ENCODE measurements at places on chromosomes 16 and 17.

- no peak for DNase-seq
These were observed 12.1 kb downstream of the UBE2O start for GRCh38 chr17:76440751-76441362.

DNA sequence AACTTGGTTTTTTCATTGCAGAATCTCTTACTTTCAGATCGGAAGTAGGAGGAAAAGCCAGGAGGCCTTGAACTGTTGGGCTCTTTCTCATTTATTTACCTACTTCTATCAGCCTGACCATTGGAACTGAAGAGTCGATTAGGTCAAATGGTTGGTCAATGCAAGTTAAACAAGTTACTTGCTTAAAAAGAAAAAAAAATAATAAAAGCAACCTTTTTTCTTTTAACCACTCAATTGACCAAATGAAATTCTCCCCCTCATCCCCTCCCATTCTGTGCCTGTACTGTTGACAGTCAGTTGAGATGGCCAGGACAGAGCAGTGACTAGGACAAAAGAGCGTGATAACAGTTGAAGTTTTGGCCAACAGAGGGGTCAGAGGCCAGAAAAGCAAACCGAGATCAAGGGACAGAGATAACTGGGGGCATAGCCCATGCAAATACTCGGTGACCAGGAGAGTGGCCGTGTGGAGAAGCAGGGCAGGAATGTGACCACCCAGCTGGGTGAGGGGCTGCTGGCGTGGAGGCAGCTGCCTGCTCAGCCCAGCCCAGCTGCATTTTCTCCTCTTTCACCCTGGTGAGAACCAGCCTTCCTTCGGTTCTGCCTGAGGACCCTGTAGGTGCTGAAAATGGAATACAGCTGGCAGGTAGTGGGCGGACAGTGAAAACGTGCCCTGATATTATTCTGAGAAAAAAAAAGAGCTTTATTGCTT lies 72.2 kb downstream of the HS3ST3B1 start:
- DNase-seq = no peak

- DNase-seq = no peak
These were observed 170.7 kb downstream of the NTN1 start for GRCh38 chr17:9192010-9192409.

GRCh38 chr17:59372138-59372751 lies 40.8 kb downstream of the YPEL2 start:
- no peak for DNase-seq

DNA sequence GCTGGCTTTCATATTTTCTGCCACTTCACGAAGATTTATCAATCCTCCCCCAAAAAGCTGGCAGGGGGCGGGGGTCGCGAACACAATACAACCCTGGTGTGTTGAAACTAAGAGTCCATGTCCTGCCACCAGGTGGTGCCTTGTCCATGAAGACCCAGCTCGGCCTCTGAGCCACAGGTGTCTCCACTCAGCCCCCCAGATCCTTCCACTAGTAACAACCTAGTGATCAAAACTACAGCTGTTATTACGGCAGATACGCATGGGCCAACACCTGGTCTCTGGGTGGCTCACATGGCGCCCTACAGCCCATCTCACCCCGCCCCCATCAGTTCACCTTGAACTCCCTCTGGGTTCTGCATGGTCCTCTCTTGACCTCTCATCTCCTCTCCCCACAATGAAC lies 27.7 kb downstream of the USP7 start:
- DNase-seq = no peak

- no peak for DNase-seq
These were observed 24.9 kb downstream of the TERB1 start for GRCh38 chr16:66776457-66776856.

GRCh38 chr17:28760601-28761562 lies 17.1 kb downstream of the TRAF4 start:
- no peak for DNase-seq

DNA sequence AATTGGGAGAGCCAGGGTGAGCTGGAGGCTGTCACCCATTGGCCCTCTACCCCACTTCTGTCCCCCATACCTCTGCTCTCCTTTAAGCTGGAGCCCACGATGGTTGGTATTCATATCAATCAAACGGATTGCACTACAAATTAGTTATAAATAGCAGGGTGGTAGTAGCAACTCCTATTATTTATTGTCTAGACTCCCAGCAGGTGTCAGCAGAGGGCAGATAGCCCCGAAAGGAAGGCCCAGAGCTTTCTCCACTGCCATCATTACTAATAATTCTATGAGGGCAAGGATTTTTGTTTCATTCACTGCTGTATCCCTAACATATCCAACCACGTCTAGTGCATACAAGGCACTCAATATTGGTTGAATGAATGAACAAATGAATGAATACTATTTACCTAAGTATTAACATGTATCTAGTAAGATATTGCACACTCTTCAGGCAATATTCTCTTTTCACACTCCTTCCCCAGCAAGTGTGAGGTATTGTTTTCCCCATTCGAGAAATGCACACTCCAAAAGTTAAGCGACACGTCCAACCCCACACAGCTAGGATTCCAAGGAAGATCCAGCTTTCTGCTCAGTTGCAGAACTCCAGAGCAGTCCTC lies 6.3 kb downstream of the C17orf50 start:
- no peak for DNase-seq

DNA sequence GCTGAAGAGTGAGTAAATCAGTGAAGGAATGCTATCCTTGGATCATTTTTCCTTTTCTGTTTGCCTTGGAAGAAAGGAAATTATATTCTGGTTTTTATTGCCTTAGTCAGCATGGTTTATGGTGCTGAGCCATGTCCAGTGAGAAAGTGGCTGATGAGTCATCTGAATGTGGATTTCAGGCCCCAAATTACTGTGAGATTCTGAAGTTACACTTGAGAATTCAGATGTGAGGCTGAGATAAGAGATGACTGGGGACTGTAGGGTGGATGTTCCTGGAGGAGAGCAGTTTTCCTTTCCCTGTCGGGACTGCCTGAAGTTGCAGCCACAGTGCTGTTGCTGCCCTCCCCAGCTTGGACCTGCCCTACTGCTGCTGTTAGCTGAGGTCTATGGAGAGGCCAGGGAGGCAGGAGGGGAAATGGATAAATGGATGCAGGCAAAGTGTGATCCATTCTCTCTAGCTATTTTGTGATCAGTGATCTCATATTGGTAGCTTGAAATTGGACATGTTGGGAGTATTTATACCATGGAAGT lies 4.2 kb upstream of the MAP3K14 start:
- no peak for DNase-seq

DNA sequence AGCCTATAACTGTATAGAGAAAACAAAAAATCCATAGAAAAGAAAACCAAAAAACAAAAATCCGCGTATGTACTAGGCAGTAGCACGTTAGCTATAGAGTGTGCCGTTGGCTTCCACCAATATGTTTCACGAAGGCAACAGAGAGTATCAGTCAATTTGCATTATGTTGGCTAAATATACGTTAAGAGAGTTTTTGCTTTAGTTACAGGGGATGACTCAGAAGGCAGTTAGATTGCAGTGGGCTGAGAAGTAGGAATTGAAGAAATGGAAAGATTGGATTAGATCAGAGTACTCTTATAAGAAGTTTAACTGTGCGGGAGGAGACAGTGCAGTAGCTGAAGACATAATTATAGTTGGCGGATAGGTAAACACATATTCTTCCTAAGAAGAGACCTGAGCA lies 911 bp upstream of the NACA2 start:
- no peak for DNase-seq

DNA sequence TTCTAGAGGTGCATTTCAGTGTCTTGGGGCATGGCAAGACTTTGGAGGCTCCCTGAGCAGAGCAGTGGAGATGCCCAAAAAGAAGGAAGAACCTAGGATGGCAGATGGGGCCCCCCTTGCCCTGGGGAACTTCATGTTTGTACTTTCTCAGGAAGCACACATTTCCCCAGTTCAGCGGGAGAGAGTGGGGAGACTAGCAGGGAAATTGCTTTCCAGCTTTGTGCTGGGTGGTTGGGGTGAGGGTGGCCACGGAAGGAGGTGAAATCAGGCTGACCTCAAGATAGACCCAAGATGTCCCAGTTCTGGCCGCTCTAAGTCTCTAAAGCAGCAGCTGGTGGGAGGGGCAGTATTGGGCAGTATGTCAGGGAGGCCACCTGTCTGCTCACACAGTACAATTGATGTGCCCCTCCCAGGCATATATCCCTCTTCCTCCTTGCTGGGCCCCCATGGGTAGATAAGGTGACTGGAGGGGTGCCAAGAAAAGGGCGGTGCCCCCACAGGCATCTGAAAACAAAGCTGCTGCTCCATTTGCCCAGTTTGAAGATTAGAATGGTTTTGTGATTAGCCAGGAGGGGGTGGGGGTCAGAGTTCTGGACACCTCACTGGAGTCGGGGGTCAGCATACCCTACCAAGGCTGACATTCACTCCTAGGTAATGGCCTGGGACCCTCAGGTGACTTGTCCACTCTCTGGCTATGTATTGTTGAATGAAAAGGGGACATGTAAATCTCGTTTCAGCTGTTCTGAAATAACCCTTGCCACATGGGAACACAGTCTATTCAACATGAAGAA lies 17.1 kb upstream of the NAGLU start:
- no peak for DNase-seq

GRCh38 chr16:4111748-4112696 lies 4.2 kb downstream of the ADCY9 start:
- DNase-seq = no peak

DNA sequence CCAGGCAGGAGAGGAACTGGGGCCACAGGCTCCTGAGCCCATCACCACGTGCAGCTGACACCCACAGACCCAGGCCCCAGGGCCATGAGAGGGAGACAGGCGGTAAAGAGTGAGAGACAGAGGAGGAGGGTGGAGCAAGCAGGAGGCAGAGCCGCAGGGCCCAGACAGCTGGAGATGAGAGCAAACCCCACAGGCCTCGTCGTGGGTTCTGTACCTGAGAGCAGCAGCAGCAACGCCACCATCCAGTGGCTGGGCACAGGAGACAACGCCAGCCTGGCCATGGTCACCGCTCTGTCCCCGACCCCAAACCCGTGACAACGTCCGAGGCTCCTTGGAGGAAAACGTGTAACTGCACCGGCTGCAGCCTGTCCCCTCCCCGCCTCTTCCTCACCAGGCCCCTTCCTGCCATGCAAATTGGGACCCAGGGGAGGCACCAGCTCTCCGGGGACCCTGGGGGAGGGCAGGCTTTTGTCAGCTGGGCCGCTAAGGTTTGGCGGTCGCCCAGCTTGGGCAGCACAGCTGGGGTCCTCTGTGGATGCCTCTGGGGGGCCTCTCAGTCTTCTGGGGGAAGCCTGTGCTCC lies at the start of gene CD79B:
Gene CD79B (minus strand): TSS at position 351 of the 581 bp plus-strand sequence. CDS start 70 bp downstream, at position 281.
- no peak for DNase-seq

DNA sequence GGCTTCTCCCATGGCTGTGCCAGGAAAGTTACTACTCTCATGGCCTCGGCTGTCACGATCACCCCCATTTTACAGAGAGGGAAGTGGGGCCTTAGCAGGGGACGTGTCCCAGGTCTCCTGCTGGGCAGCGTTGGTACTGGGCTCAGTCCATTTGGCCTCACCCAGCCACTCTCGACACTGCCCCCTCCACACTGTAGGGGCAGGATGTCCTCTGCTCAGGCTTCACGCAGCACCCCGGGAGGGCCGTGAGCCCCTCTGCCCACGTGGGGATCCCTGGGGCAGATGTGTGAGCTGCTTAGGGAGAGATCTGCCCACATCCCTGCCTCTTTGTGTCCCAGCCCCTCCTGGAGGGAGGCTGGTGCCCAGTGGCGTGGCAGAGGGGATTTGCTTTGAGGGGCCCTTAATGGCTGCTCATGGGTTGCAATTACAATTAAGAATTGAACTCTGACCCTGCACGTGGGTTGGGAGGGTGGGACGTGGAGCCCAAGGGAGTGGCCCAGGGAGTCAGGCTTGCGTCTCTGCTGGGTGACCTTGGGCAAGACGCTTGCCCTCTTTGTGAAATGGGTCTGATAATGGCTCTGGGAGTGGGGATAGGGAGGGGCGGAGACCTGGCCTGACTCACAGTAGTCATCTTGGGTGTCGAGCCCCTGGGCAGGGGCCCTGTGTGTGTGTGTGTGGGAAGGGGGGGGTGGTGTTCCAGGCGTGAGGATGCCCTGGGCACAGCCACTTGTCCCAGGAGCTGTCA lies 2.3 kb upstream of the KCNJ12 start:
- DNase-seq = no peak

DNA sequence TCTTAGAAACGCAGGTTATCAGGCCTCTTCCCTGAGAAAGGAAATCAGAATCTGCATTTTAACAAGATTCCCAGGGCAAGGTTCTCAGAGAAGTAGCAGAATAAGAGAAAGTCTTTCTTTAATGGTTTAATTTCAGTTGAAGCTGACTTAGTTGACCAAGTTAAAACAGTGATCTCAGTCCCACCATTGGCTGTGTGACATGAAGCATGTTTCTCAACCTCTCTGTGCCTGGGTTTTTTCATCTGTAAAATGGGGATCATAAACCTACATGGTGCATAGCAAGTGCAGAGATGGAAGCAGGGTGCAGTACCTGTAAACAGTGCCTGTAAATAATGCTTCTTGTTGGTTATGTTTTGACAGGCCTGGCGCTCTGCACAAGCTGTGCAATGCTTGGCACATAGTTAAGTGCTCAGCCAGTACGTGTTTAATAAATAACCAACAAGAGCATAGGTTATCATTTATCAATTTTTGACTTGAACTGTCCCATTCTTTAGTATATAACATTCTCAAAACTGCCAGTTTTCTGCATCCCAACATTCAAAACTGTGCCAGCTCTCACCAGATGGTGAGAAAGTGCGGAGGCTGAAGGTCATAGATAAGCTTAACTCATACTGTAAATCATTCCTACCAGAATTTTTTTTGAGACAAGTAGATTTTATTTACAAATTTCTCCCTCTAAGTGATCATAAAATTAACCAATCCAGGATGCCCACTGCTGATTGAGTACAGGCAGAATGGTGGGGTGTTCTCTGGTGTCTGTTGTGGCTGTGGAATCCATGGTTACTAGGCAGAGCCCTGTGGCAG lies 6.9 kb downstream of the C17orf67 start:
- DNase-seq = no peak

GRCh38 chr17:43464046-43464445 lies 19.7 kb upstream of the DHX8 start:
- DNase-seq = no peak

- DNase-seq = peak; percentile 97
These were observed 765 bp downstream of the COL1A1 start for GRCh38 chr17:50200457-50201275.

GRCh38 chr17:41967141-41967920 lies 736 bp downstream of the CNP start:
- DNase-seq = no peak

GRCh38 chr17:75601057-75601987 lies 13.7 kb downstream of the MYO15B start:
- DNase-seq = no peak

DNA sequence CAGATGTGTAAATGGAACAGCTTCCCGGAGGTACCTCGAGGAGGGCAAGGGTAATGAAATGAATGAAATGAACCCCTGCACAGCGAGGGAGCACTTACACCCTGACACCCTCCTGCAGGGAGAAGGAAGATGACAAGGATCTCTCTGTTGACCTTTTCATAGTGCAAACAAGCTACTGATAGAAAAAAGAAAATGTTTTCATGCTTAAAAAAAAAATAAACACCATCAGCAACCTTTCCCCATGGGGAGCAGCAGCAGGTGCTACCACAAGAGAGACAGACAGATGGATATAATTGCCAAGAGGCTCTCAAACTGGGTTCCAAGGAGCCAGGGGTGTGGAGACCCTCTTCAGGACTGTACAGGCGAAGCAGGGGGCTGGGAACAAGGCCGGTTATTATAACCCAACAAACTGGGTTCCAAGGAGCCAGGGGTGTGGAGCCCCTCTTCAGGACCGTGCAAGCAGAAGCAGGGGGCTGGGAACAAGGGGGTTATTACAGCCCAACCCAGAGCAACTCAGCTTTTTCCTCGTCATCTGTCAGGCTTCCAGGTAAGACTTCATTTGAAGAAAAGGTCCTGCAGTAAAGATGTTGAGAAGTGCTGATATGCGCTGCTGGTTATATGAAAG lies 718 bp upstream of the RPH3AL start:
- DNase-seq = no peak

GRCh38 chr16:87808108-87808507 lies 42.3 kb upstream of the KLHDC4 start:
- DNase-seq = no peak

All from vagina (tissue), 2 donors.